ENCODE measurements at places on chromosomes 16 and 17. TPM values are rescaled to one million over a fixed set of nuclear protein-coding genes. Genes with fewer than 3 reads are reported as not detected.

Gene XAF1
- total RNA-seq: 116 TPM

Gene BICDL2
- not detected for total RNA-seq

Gene NGFR
- total RNA-seq: 1.8 TPM

Gene TBX21
- total RNA-seq: 8.4 TPM

Gene CCL7
- total RNA-seq: not detected

Gene TNFSF13
- total RNA-seq: 16.0 TPM

Gene XYLT1
- 59.6 TPM for total RNA-seq

DNA sequence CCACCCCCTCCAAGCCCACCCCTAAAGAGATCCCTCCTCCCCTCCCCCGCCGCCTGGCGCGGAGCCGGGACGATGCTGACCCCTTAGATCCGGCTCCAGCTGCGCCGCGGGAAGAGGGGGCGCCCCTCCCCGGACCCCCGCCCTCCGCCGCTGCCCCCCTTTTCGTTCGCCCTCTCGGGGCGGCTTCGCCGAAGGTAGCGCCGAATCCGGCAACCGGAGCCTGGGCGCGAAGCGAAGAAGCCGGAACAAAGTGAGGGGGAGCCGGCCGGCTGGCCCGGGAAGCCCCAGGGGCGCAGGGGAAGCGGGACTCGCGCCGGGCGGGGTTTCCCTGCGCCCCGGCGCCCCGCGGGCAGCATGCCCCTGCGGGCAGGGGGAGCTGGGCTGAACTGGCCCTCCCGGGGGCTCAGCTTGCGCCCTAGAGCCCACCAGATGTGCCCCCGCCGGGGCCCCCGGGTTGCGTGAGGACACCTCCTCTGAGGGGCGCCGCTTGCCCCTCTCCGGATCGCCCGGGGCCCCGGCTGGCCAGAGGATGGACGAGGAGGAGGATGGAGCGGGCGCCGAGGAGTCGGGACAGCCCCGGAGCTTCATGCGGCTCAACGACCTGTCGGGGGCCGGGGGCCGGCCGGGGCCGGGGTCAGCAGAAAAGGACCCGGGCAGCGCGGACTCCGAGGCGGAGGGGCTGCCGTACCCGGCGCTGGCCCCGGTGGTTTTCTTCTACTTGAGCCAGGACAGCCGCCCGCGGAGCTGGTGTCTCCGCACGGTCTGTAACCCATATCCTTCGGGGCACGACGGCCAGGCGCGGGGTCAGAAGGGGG lies 623 bp downstream of the CACNA1G start:
- H3K27ac ChIP-seq: no peak overlapping the region
- H3K27me3 ChIP-seq: no peaks in the 10 kb centered on the region
- peak overlapping the region; percentile 13 for H3K4me3 ChIP-seq
- no peaks in the 10 kb centered on the region for H3K36me3 ChIP-seq

DNA sequence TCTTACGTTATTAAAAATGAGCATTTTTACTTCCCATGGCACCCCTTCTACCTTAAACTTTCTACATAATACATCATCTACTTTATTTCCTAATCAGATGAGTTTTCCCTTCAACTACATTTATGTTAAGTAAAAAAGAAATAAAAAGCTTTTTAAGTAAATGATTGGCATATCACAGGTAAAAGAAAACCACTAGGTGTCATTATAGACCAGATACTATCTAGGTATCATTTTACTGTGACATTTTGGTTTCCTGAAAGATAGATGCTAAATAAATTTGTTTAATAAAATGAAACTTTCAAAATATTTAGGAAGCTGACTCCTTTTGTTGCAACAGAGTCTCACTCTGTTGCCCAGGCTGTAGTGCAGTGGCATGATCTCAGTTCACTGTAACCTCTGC lies 3.8 kb upstream of the CMTM1 start:
- H3K27me3 ChIP-seq: no peaks in the 10 kb centered on the region
- no peak for DNase-seq

GRCh38 chr16:61432421-61432820 lies 603.8 kb downstream of the CDH8 start:
- no peaks in the 10 kb centered on the region for H3K4me1 ChIP-seq
- H3K4me3 ChIP-seq: no peak overlapping the region
- no peak for DNase-seq

DNA sequence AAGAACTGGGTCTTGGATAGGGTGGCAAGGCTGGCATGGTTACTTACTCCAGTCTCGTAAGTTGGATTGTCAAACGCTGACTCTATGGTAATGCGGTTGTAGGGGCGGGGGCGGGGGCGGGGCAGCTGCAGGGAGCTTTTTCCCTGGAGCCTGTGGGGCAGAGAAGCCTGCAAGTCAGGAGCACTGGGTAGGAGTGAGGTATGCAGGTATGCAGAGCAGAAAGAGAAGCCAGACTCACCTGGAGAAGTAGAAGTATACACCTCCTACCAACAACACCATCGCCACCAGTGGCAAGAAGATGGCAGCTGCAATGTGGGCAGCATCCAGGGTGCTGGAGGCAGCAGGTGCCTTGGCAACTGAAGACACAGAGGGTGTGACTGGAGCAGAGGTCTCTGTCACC lies 4.8 kb upstream of the PHF12 start:
- no peak overlapping the region for H3K27ac ChIP-seq
- DNase-seq: no peak

DNA sequence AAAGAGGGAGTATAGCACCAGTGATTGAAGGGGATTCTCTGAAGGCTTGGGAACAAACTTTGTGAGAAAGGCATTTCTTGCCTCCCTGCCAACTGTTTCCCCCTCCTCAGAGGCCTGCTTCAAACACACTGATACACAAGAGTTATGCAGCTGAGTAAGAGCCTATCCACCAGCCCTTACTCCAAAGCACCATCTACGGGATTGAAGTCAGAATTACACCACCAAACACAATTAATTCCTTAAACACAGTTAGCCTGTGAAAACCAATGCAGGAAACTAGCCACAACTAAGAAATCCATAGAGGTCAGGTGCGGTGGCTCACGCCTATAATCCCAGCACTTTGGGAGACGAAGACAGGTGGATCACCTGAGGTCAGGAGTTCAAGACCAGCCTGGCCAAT lies 138.3 kb downstream of the SHCBP1 start:
- no peak overlapping the region for H3K27ac ChIP-seq
- H3K4me1 ChIP-seq: no peaks in the 10 kb centered on the region
- H3K4me3 ChIP-seq: no peak overlapping the region

GRCh38 chr17:8140065-8141029 lies 11.9 kb downstream of the PER1 start:
- H3K27me3 ChIP-seq: no peaks in the 10 kb centered on the region
- peaks cover 38% of the 10 kb centered on the region for H3K36me3 ChIP-seq
- H3K4me1 ChIP-seq: peaks cover 10% of the 10 kb centered on the region
- H3K27ac ChIP-seq: no peak overlapping the region
- H3K4me3 ChIP-seq: no peak overlapping the region
- DNase-seq: peak; percentile 58

DNA sequence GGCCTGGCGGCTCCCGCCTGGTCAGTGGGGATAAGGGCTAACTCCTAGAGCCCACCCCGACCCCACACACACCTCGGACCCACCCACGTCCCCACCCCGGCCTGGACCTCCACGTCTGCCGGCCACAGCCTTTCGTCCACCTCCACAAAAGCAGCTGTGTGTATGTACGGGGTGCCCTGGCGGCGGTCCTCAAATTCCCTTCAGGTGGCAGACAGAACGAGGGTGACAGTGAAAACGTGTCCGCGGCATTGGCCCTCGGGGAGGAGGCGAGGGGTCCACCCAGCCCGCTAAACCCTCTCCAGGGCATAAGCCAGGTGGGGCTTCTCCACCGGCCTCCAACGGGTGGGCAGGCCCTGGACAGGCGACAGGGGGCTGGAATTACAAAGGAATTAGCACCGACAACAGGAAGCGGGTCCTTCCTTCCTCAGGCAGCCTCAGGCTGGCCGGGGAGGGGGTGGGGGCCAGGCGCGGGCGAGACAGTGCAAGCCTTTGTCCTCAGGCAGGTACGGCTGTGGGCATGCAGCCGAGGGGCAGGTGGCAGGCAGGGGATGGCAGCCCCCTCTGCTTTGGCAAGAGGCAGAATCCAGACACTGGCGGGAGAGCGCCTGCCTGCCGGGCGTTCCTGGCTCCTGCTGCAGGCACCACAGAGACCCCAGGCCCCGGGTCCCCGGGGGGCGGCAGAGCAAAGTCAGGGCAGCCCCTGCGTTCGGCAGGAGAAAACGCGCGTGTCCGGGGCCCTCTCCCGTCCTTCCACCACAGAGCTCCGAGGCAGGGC lies 12.3 kb upstream of the PITPNA start:
- H3K4me1 ChIP-seq: peaks cover 12% of the 10 kb centered on the region
- no peak overlapping the region for H3K27ac ChIP-seq
- H3K36me3 ChIP-seq: no peaks in the 10 kb centered on the region
